ENCODE measurements at places on chromosomes 6 and 20. TPM values are rescaled to one million over a fixed set of nuclear protein-coding genes. Genes with fewer than 3 reads are reported as not detected.

SRMS gene
- total RNA-seq, result 0.29 TPM

HCRTR2 gene
- total RNA-seq, result 0.19 TPM

DNA sequence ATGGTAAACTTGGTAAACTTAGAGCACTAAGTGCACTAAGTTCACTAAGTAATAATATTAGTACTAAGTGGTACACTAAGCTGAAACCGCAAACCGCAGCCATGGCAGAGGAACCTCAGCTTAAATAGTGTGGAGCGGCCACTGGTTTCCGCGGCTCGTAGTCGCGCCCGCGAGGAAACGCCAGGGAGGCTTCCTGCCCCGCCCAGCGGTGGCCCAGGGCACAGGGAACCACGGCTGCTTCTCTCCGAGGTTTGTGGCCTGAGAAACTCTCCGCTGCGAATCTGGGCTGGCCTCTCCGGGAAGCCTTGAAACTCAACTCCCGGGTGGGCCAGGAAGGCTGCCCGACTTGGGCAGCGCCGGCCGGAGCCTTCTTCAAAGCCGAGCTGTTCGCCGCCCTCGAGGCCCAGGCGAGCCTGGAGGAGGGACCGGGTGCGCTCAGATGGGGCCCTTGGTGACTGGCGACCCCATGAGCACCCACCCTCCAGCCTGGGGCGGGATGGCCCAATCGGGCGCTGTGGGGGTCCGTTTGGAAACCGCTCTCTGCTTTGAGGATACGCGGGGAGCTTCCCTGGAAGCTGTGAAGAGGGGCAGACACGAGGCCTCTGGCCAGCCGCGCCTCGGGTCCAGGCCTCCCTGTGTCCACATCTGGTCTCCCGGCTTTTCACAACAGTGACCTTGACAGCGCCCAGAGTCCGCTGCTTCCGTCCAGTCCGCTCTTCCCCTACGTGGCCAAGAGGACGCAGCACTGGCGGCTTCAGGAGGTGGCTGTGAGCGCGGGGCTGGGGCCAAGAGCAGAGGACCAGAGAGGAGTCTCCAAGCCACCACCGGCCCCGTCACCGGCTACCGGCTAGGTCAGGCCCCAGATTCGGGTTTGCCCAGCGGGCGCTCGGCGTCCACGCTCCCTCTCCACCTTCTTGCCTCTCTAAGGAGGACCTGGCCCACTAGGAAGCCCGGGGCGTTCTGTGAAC, 25.4 kb upstream of the HLA-E start:
- no peak for DNase-seq
- H3K27me3 ChIP-seq, result peaks cover 71% of the 10 kb centered on the region
- H3K36me3 ChIP-seq, result no peaks in the 10 kb centered on the region
- H3K4me3 ChIP-seq, result no peak overlapping the region
- H3K4me1 ChIP-seq, result no peaks in the 10 kb centered on the region
- H3K27ac ChIP-seq, result no peak overlapping the region

- H3K4me3 ChIP-seq, result peak overlapping the region; percentile 59
- H3K4me1 ChIP-seq, result no peaks in the 10 kb centered on the region
- peak; percentile 81 for DNase-seq
Observed at GRCh38 chr6:166862287-166862977, 93.9 kb downstream of the RNASET2 start.

FAM83C gene
- not detected for total RNA-seq

DNA sequence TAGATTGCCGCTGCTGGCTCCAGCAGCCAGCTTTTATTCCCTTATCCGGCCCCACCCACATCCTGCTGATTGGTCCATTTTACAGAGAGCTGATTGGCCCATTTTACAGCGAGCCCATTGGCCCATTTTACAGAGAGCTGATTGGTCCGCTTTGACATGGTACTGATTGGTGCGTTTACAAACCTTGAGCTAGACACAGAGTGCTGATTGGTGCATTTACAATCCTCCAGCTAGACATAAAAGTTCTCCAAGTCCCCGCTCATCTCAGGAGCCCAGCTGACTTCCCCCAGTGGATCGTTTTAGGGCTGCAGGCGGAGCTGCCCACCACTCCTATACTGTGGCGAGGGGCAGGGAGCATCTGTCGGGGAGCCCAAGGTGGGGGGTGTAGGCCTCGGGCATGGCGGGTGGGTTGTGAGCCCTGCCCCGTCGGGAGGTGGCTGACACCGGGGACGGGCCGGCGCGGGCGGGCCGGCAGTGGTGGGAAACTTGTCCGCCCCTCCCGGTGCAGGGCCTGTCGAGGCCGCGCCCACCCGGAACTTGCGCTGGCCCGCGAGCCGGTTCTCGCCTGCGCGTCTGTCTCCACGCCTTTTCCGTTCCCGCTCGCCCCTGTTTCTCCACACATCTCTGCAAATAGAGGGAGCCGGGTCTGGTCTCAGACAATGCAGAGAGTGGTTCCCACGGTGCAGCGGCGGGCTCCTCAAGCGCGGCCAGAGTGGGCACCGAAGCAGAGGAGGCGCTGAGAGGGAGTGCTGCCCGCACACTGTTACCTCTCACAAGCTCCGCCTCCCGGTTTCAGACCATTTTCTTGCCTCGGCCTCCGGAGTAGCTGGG, 86.1 kb upstream of the STMND1 start:
- H3K4me3 ChIP-seq, result peak overlapping the region; percentile 28
- H3K36me3 ChIP-seq, result no peaks in the 10 kb centered on the region
- no peaks in the 10 kb centered on the region for H3K27me3 ChIP-seq
- DNase-seq, result no peak
- H3K4me1 ChIP-seq, result no peaks in the 10 kb centered on the region

- H3K27ac ChIP-seq, result no peak overlapping the region
- DNase-seq, result no peak
- no peaks in the 10 kb centered on the region for H3K27me3 ChIP-seq
Observed at GRCh38 chr6:45253453-45253852, 74.7 kb upstream of the RUNX2 start.

OVOL2 gene
- total RNA-seq, result 11.4 TPM

GRCh38 chr6:129938249-129939020, 77.3 kb upstream of the TMEM244 start:
- H3K4me1 ChIP-seq, result no peaks in the 10 kb centered on the region
- no peak overlapping the region for H3K4me3 ChIP-seq
- no peaks in the 10 kb centered on the region for H3K27me3 ChIP-seq
- no peak overlapping the region for H3K27ac ChIP-seq
- no peak for DNase-seq

- H3K27me3 ChIP-seq, result no peaks in the 10 kb centered on the region
- no peak overlapping the region for H3K27ac ChIP-seq
- no peaks in the 10 kb centered on the region for H3K36me3 ChIP-seq
- H3K4me3 ChIP-seq, result no peak overlapping the region
Observed at GRCh38 chr20:52493171-52493721, 301.7 kb upstream of the ZFP64 start.

- H3K36me3 ChIP-seq, result no peaks in the 10 kb centered on the region
- no peaks in the 10 kb centered on the region for H3K27me3 ChIP-seq
- no peak overlapping the region for H3K4me3 ChIP-seq
Observed at GRCh38 chr6:71529026-71529425, 240.4 kb downstream of the OGFRL1 start.

LATS1 gene
- total RNA-seq, result 21.7 TPM

DNA sequence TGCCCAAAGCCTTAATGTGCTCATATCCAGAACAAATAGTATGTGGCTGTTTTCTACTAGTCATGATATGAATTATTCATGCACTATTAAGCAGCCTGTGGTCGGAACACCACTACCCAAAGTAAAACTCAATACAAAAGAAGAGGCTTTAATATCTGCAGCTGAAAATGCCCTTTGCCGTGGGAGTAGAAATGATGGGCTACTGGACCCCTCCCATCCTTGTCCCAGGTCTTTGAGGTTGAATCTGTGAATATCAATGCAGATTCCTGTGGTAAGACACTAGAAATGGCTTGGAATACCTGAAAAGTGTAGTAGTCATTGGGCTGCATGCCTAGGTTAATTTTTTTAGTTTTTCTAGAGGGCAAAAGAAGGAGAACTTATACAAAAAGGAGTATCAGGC, 303.7 kb downstream of the TBC1D7 start:
- H3K4me3 ChIP-seq, result no peak overlapping the region
- no peaks in the 10 kb centered on the region for H3K27me3 ChIP-seq
- DNase-seq, result no peak
- H3K27ac ChIP-seq, result no peak overlapping the region
- peaks cover 3% of the 10 kb centered on the region for H3K4me1 ChIP-seq

- DNase-seq, result no peak
- H3K4me1 ChIP-seq, result no peaks in the 10 kb centered on the region
- peaks cover 2% of the 10 kb centered on the region for H3K27me3 ChIP-seq
- H3K4me3 ChIP-seq, result no peak overlapping the region
Observed at GRCh38 chr6:112298021-112298745, 43.8 kb upstream of the LAMA4 start.

DNA sequence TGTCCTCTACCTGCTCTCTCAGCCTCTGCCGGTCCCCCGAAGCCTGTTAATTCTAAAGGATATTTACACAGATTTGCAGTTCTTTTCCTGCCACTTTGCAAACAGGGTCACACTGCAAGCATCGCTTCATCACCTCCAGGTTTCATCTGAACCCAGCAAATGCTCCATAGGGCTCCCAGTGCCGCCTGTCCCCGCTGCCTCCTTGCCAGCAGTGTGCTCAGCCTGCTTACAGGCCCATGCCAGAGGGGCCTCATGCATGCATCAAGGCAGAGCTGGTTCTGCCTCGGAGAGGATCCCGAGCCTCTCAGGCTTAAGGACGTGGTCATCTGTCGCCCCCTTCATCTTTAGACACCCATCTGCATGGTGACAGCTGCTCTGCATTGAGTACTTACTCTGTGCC, 10.5 kb downstream of the SIRPA start:
- H3K27ac ChIP-seq, result no peak overlapping the region
- no peaks in the 10 kb centered on the region for H3K27me3 ChIP-seq
- H3K4me3 ChIP-seq, result no peak overlapping the region

DNA sequence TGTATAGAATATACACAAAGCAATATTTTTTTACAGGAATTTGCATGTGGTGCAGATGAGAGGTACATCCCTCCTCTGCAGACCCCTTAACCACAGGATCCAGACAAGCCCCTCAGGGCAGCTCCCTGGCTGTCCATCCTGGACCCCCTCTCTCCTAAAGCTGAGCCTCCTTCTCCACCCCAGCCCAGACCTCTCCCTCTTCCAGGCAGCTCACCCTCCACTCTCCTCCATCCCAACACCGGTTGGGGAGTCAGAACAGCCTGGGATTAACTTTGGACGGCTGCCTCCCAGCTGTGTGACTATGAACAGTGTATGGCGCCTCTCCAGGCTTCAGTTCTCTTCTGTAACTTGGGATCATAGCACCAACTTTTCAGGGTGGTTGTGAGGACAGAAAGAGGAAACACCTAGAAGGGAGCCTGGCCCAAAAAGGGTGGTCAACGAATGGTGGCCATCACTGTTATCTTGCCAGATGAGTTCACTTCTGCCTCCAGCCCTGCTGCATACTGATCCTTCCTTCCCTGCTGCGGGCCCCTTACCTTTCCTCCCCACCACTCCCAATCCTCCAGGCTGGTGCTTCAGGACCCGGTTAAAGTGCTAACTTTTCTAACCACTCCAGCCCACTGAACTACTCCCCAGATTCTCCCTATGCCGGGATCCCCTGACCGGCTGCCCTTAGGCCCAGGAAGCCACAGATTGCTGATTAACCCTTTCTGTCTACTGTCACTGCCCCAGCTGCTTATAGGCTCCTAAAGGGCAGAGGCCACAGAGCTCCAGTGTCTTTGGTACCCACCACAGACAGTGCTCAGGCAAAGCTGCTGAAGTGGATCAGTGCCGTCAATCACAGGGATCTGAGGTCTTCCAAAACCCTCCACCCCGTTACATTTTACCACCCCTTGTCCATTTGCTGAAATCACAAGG, 55.9 kb downstream of the GPR6 start:
- H3K36me3 ChIP-seq, result no peaks in the 10 kb centered on the region
- H3K4me1 ChIP-seq, result no peaks in the 10 kb centered on the region
- H3K27me3 ChIP-seq, result no peaks in the 10 kb centered on the region

- H3K27me3 ChIP-seq, result peaks cover 5% of the 10 kb centered on the region
- peak overlapping the region; percentile 83 for H3K4me3 ChIP-seq
- no peaks in the 10 kb centered on the region for H3K4me1 ChIP-seq
- no peaks in the 10 kb centered on the region for H3K36me3 ChIP-seq
- H3K27ac ChIP-seq, result no peak overlapping the region
- no peak for DNase-seq
Observed at GRCh38 chr6:26743157-26743821, 83.7 kb upstream of the ZNF322 start.

DNA sequence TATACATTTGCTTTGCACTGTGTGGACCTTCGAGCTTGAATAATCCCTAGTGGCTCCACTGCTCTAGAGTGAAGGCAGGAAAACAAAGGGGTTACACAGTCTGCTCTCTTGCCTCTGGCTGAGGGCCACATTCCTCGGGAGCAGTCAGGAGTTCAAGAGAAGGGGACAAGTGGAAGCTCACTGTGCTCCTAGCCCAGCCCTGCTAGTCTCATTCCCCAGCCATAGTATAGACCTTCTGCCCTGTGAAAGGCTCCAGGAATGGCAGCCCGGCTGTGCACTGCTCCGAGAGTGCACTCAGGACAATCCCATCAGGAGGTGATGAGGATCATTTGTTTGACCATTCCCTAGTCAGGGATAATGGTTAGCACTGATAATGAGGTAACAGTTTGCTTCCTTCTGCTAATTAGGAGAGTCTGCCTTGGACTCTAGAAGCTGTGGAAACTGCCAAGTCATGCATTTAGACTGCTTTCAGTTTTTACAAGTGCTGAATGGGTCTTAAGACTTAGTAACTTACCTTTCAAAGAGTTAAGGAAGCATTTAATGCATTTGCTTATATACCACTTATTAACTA, 8.5 kb downstream of the IYD start:
- no peak overlapping the region for H3K27ac ChIP-seq
- no peaks in the 10 kb centered on the region for H3K4me1 ChIP-seq
- H3K4me3 ChIP-seq, result no peak overlapping the region
- no peak for DNase-seq
- no peaks in the 10 kb centered on the region for H3K27me3 ChIP-seq

FOXP4 gene
- total RNA-seq, result 13.3 TPM

GRCh38 chr6:144595266-144595665, 310.1 kb downstream of the UTRN start:
- no peaks in the 10 kb centered on the region for H3K36me3 ChIP-seq
- H3K27ac ChIP-seq, result no peak overlapping the region
- H3K4me3 ChIP-seq, result no peak overlapping the region
- H3K4me1 ChIP-seq, result peaks cover 3% of the 10 kb centered on the region
- no peak for DNase-seq
- no peaks in the 10 kb centered on the region for H3K27me3 ChIP-seq

Measured in H1 (cell line).